Adrenal gland (tissue), 19 donors: ENCODE measurements at places on chromosomes 7 and 10. TPM values are rescaled to one million over a fixed set of nuclear protein-coding genes. Genes with fewer than 3 reads are reported as not detected.

Gene PDE1C
- 2.6 TPM for polyA plus RNA-seq

Gene TYW1B
- polyA plus RNA-seq, result 1.3 TPM

GRCh38 chr10:49152037-49152436 is 18.2 kb upstream of the FAM170B start:
- DNase-seq, result no peak

DNA sequence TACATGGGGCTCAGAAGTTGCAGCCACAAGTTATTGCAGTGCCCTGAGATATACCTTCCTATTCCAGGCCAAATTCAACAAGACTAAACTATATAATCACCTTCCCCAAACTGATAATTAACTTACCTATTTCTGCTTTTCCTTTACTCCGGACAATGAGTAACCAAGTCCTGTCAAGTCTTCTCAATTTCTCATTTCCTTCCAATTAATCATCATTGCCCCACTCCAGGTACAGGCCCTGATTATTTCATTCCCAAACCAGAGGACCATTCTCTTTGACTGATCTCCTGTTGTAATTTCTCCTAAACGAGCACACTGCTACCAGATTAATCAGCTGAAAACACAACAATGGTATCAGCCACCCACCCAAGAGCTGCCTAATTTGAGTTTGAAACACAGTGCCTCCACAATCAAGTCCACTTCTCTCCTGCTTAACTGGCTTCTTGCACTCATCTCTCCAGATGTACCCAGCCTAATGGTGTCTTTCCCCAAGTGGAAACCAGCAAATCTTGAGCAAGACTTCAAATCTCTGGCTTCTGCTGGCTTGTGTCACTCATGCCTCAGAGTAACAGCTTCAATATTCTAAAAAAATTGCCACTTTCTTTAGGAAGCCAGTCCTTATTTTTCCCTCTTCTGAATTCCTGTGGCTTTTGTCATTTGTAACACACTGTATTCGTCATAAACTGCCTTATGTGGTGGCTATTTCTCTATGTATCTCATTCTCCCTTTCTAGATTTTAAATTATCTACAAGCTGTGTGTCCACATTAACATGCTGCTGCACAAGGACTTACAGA is 89.1 kb downstream of the CDK6 start:
- no peak for DNase-seq

DNA sequence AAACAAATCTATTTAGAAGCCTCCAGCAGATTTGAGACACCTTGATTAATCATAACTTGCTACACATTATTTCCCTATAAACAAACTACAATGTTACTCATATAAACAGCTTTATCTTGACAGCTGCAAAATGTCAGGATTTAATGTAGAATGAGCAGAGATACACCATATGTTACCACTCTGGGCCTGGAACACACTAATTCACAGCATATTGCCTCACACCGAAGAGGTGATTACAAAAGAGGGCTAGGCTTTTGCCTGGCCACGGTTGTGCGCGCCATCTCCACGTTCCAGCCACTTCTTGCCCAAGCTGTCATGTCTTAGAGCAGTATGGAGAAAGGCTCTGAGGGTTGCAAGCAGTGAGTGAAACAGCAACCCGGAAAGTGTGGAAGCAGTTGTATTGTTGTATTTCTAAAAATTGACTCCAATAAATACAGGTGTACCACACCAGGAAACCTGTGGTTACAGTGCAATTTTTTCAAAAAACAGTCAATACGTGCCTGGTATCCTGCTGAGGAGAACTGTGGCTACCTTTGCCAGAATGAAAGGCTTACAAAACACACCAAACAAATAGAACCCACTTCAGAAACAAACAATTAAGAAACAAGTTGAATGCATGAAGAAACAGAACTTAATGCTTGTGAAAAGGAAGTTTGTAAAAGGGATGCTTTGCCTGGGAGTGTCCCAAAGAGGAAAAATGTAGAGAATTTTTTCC is 498.1 kb downstream of the PLXNA4 start:
- no peak for DNase-seq

DNA sequence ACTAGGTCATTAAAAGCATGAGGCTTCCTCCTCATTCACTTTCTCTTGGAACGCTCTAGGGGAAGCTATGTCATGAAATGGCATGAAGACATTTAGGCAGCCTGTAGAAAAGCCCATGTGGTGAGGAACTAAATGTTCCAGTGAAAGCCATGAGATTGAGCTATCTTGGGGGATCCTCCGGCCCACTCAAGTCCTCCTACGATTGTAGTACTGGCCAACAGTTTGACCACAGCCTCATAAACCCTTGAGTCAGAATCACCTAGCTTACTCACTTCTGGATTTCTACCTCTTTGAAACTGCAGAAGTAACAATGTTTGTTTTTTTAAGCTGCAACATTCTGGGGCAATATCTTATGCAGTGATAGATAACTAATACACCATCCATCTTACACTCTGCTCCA is 605.1 kb downstream of the SORCS1 start:
- DNase-seq, result no peak

- no peak for DNase-seq
These were observed 49.0 kb downstream of the SKAP2 start for GRCh38 chr7:26815426-26815825.

- DNase-seq, result no peak
These were observed 1.3 kb downstream of the SHH start for GRCh38 chr7:155810770-155811559.

- DNase-seq, result no peak
These were observed 49.5 kb downstream of the THNSL1 start for GRCh38 chr10:25065761-25066476.
